Activated CD8-positive, alpha-beta memory T cell treated with anti-CD3 and anti-CD28 coated beads for 1 hour (primary cell): ENCODE measurements at places on chromosomes 4 and X.

DNA sequence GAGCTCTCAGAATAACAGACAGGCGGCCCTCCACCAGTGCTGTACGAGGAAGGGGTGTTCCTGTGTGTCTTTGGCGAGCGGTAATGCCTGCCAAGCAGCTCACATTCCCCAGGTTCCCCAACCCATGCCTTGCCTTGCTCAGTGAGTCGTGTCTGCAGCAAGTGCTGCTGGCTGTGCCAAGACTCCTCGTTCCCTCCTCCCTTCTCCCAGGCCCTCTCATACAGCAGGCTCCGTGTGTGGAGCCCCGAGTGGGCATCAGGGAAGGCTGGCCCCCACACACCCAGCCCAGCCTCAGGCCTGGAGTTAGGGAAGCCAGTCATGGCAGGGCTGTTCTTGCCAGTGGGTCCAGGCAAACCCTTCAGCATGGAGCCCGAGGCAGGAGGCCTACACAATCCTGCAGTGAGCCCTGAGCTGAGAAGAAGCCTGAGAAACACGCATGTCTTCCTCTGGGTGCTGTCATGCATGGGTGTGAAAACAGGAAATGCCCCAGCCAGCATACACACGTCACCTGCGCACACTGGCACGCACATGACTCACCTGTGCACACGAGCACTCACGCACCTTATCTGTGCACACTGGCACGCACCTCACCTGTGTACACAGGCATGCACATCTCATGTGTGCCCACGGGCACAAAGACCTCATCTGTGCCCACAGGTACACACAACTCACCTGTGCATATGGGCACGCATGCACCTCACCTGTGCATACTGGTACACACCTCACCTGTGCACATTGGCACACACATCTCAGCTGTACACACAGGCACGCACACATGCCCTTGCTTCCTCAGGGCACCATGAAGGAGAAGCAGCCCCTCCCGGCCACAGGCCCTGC lies 238.7 kb downstream of the DHRSX start:
- no peak for DNase-seq

- DNase-seq = no peak
These were observed 86.4 kb downstream of the SMIM20 start for GRCh38 chr4:26000274-26000950.

DNA sequence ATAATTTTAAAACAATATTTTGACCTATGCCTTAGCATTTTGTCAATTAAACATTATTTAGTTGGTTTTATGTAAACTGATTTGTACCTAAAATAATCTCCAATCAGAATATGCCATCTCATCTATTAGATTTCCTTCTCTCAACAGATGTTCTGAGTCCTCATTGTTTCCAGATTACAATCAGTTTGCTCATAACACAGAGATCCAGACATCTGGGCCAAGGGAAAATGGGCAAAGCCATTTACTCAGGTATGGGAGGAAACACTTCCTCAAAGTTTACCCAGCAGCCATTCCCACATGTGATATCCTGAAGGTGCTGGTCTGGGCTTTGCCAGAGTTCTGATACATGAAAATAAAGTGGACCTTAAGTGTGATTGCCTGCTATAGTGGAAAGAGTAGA lies 217.9 kb upstream of the GPC4 start:
- no peak for DNase-seq

- no peak for DNase-seq
These were observed 23.6 kb downstream of the TNIP2 start for GRCh38 chr4:2732526-2732925.

DNA sequence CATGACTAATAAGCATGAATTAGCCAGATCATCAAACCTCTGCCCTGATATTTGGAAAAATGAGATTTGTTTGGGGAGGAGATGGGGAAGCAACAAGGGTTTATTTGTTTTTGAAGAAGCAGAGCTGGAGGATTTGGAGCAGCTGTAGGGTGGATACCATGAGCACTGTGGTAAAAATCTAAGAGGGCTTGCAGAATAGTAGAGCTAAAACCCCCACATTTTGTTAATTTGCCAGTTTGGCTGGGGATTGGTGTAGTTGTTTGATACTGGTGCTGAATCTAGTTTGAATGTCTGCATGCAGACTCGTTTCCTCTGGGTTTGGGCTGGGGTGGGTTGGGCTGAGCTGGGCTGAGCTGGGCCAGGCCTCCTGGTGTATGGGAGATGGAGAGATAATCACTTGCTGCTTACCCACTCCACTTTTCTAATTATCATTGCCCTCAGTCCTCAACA lies 43.7 kb downstream of the SMAD1 start:
- DNase-seq = no peak

DNA sequence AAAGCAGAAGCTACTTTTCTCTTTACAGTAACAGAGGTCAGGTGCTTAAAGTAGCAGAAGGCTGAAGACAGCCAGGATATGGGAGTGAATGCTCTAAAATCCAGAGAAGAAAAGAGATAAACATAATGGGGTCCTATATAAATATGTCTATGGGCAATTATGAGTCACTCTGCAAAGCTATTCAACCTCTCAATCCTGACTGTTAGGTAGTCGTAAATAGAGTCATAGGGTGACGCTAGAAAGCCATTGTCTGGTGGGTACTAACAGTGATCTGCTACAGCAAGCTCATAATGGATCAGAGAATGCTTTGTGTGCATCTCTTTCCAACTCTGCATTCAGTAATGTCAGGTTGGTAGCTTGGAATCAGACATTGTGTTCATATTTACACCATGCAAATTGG lies 53.5 kb upstream of the PDE5A start:
- no peak for DNase-seq

DNA sequence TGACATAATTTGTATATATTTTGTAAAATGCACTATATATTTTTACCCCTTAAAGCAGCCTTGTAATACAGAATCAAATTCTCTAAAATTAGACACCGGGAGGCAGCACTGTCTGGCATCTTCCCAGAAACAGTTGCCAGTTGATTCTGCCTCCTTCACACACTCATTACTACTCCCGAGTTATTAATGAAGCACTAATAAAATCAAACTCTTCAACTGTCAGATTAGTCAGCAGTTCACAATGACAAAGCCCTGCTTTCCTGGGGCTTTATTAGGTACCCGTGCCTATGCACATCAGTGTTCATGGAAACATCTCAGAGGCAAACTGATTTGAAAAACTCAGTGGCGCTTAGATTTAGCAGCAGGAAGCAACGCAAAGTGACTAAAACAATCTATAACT lies 103.5 kb upstream of the VEGFC start:
- no peak for DNase-seq

DNA sequence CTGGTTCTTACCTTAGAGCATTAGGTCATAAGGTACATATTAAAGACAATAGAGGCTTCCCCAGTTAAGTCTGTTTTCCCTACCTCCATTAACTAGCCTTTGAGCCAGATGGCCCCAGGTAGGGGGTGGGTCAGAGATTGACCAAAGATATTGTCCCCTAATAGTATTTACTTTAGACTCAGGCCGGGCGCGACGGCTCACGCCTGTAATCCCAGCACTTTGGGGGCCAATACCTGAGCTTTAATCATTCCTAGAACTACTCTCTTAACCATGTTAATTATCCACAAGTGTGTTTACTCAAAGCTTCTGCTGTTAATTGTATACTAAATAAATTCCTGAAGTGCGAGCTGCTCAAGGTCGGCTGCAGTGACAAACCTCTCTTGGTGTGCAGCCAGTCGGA lies 28.0 kb upstream of the AMBN start:
- DNase-seq = no peak

DNA sequence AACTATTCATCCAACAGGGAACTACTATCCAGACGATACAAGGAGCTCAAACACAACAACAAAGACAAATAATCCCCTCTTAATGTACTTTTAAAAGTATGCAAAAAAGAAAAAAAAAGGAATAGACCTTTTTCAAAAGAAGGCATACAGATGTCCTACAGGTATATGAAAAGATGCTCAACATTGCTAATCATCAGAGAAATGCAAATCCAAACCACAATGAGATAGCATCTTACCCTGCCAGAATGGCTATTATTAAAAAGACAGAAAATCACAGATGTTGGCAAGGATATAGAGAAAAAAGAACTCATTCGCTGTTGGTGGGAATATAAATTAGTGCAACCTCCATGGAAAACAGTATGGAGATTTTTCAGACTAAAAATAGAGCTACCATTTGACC lies 67.1 kb upstream of the ENPP6 start:
- DNase-seq = no peak

GRCh38 chr4:147447786-147448185 lies 33.1 kb upstream of the EDNRA start:
- DNase-seq = no peak

- no peak for DNase-seq
These were observed 65.6 kb upstream of the PGM2 start for GRCh38 chr4:37760840-37761239.

DNA sequence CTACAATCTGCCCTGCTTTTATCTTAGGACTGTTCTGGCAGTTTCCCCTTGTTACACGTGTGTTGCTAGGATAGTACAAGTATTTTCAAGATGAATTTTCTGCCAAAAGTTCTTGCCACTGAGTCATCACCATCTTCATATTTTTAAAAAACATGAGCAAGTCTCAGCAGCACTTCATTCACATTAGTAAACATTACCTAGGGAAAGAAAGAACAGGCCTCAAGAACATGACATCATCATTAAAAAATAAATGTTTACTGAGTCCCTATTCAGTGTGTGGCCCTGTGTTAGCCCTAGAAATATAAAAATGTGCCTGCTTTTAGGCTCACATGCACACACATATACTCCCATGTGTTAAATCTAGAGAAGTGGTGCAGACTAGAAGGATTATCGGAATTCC lies 18.7 kb upstream of the GPC3 start:
- DNase-seq = no peak

- no peak for DNase-seq
These were observed 209.8 kb downstream of the MGST2 start for GRCh38 chr4:139875411-139875825.

DNA sequence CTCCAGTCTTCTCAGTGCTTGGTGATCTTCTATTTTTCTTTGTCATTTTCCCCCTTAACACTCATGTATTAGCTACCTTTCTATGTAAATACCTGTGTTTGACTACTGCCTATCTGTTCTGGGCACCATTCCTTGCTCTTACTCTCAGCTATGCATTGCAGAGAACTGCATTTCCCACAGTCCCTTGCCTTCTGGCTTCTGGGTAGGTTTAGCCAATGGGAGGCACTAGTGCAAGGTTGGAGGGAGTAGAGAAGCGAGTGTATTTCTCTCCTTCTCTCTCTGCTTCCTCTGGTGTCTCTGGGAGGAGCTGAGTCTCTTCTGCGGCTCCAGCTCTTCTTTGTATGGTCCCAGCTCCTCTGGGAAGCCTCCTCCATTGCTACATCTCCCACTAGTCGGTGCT lies 50.5 kb downstream of the CWH43 start:
- DNase-seq = no peak

DNA sequence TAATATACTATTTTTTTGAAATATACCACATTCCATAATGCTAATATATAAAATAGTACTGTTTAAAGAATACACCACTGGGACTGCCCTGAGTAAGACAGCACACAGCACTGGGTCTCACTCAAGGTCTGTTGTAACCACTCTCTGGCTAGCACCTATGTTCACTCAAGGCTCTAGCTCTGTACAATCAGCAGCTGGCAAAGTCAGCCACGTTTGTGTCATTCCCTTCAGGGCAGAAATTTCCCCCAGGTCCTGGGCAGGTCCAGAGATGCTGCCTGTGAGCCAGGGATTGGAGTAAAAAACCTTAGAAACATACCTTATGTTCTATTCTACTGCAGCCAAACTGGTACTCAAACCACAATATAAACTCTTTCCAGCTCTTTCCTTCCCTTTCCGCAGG lies 1160.2 kb upstream of the ADGRL3 start:
- DNase-seq = no peak

DNA sequence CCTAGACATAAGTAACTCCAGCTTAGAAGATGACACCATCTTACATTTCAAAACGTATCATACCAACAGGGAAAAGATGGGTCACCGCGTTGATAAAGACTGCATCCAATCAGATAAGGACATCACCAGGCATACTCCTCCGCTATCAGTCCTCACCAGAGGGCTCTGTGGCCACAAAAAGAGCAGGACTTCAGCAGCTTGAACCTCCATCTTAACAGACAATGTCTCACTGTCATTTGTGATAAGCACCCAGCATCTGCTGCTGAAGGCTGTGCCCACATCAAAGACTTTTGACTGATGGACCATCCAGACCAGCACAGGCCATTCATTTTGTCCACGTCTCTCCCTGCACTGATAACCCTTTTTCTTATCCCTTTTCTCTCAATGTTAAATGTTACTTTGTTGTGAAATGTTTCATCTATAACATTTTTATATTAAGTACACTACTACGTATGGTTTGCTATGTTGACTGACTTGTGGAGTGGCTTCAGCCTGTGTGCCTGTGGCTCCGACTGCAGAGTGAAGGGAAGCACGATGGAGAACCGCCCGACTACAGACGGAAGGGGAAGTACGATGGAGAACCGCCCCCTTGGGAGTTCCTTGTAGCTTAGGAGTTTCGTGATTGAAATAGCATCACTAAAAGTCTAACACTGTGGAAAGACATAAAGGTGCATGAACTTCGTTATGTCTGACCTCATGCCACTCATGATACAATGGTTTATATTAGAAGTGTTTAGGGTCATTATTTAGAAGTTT lies 595.4 kb upstream of the AGA start:
- no peak for DNase-seq

- no peak for DNase-seq
These were observed 269.1 kb upstream of the SLIT2 start for GRCh38 chr4:19982556-19982955.

- DNase-seq = no peak
These were observed 173.7 kb upstream of the FAT4 start for GRCh38 chr4:125140966-125141495.

- DNase-seq = no peak
These were observed 15.4 kb downstream of the ZNF718 start for GRCh38 chr4:139691-140090.

DNA sequence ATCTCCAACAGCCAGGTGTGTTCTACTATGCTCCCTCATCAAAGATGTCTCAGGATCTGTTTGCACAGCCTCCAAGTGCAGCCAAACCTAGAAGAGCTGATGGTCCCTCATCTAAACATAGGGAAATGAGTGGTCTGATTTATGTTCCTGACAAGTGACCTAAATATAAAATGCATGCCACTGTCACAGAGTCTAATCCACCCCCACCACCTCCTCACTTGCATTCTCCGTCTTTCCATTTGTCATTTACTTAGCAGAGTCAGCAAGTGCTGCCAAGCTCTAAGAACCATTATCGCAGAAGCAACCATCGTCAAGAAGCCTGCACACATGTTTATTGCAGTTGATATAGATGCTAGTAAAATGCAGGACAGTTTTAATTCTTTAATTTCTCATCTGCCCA lies 33.1 kb upstream of the VCX3A start:
- no peak for DNase-seq

DNA sequence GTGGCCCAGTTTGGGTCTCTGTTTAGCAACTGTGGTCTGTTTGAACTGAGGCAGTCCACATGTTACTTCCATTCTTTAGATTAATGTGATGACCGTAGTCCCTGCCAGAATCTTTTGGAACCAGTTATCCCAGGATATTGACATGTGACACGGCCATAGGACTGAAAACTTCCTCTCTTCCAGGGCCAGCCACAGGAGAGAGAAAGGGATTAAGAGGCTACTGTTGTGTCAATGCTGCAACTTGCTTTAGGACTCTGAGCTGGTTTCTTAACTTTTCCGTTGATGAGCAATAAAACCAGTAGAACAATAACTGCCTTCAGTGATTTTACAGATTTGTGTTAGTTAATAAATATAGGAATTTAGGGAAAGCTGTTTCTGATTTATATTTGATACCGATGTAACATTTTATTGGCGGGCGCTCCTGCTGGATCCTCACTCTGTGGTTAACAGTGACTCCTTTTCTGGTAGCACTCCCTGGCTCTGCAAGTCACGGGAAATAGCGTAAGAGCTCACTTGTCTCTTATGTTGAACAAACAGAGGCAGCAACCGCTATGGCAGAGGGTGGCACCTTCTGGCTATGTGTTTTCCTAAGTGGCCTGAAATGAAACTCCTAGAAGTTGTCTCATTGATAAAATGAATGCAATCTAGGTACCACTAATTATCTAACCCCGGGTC lies 2.5 kb downstream of the TENM3 start:
- DNase-seq = no peak
